ENCODE measurements at places on chromosomes 16 and 17. TPM values are rescaled to one million over a fixed set of nuclear protein-coding genes. Genes with fewer than 3 reads are reported as not detected.

Gene PLLP
- polyA plus RNA-seq, result 0.55 TPM

Gene RPS6KB1
- 31.9 TPM for polyA plus RNA-seq

Gene ZNF423
- 5.0 TPM for polyA plus RNA-seq

Gene KRT25
- 3.2 TPM for polyA plus RNA-seq

Gene ZNF75A
- polyA plus RNA-seq, result 10.0 TPM

Gene NPIPB13
- 0.17 TPM for polyA plus RNA-seq

Gene NPB
- not detected for polyA plus RNA-seq

Gene TSPOAP1
- 6.9 TPM for polyA plus RNA-seq

Gene SLC5A11
- 18.1 TPM for polyA plus RNA-seq

Gene IRX5
- 1.2 TPM for polyA plus RNA-seq

Gene HAS3
- 0.11 TPM for polyA plus RNA-seq

Gene SSTR5
- polyA plus RNA-seq, result not detected

Gene CACNA1H
- polyA plus RNA-seq, result not detected

Gene CLEC3A
- not detected for polyA plus RNA-seq

Gene NKD1
- polyA plus RNA-seq, result 0.17 TPM

Gene TLCD3B
- polyA plus RNA-seq, result 0.71 TPM
